ENCODE measurements at places on chromosomes 5 and 9.

- no peak for DNase-seq
These were observed 61.8 kb downstream of the ACTBL2 start for GRCh38 chr5:57420801-57421200.

DNA sequence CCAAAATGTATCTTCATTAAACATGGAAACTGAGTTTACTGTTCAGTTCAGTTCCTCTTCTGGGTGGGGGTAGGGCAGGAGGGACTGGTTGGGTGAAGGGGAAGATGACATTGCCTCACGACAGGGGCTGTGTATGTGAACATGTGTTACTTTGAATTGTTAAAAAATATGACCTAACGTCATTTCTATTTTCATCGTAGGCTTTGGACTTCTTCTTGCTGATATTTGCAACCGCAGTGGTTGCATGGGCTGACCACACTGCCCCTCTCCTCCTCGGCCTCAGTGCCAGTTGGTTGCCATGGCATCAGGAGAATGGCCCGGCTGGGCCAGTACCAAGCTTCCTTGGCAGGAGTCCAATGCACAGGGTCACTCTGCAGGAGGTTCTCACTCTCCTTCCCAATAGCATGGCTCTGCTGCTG is 41.5 kb downstream of the HACD4 start:
- DNase-seq, result no peak

DNA sequence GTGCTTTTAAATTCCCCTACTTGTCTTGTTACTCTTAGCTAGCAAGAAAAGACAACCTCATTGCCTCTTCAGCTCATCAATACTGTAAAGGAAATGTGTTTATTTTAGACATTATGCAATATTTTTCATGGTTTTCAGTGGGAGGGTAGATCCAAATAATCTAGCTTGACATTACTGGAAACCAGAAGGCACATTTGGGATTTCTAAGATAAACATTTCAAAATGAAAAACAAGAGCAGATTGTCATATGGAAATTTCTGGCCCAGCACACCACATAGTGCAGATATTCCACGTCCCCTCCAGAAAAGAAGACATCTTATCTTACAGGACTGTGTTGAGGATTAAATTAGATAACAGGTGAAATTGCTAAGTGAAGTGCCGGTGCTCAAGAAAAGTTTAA is 296.9 kb downstream of the MSX2 start:
- no peak for DNase-seq

- no peak for DNase-seq
These were observed 18.3 kb upstream of the FCHO2 start for GRCh38 chr5:72937517-72938061.

GRCh38 chr5:141084487-141084989 is 9.9 kb upstream of the PCDHB2 start:
- peak; percentile 59 for DNase-seq

GRCh38 chr9:8680157-8680556 is 880.6 kb upstream of the DMAC1 start:
- no peak for DNase-seq

DNA sequence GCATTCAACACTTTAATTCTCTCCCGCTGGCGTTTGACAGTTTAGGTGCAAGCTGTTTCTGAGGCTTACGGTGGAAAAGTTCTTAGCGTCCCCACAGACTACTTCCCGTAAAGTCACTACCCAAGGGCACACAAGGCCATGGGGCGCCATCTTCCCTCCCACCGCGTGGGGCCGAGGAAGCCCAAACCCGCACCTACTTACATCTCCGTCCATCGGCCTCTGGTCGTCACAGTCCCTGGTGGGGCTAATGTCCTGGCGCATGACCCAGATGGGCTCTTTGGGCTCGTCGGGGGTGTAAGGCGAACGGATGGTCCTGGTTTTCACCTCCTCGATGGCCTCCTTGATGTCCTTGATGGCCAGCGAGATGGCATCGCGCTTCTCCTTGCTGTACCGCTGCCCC is 156.4 kb downstream of the APBA1 start:
- no peak for DNase-seq

- no peak for DNase-seq
These were observed 184.4 kb upstream of the SLC12A2 start for GRCh38 chr5:127899214-127899610.

GRCh38 chr5:133947431-133947841 is 21.0 kb downstream of the C5orf15 start:
- DNase-seq, result no peak

DNA sequence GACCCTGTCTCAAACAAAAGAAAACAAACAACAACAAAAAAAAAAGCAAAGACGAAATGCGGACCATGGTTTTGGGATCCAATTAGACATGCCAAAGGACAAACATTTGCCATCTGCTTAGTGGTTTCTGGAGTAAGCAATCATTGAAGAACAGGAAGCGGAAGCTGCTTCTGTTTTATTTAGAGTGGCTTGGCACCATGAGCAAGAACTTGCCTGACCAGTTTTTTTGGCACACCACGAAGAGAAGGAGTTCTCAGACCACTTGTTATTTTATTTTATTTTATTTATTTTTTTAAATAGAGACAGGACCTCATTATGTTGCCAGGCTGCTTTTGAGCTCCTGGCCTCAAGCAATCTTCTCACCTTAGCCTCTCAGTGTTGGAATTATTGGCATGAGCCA is 17.0 kb downstream of the BTF3 start:
- DNase-seq, result no peak

DNA sequence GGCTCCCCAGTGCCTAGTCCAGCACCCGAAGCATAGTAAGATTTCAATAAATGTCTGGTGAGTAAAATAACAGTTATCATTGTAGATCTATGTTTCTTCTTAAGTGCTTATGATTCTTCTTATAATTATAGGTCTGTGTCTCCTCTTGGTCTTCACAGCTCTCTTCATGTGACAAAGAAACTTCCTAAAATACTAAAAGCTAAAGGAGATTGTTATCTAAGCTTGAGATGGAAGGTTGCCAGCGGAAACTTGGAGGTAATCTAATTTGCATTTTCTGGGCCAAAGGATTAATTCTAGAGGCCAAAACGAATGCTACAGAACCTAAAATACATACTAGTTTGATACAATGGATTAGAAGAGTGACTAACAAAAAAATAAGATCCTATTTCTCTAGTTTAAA is 13.6 kb upstream of the ARHGAP26 start:
- no peak for DNase-seq

DNA sequence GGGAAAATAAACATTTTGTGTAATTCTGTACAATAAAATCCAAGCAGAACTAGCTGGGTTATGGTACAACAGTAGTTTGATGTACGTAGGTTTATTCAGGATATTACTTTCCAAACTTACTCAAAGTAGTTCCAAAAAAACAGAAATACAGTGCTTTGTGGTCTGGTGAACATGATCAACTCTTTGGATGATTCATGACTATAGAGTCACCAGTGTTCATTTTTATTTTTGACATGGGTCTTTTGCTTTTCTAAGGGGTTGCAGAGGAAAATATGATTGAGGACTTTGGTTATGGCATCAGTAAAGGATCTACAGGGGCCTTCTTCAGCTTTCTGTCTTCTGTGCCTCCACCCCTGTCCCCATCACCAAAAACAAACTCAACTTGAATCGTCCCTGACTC is 127.2 kb downstream of the TLE4 start:
- DNase-seq, result no peak

- DNase-seq, result no peak
These were observed 76.9 kb downstream of the MED27 start for GRCh38 chr9:132002643-132003318.

- DNase-seq, result no peak
These were observed 6.5 kb downstream of the NTMT1 start for GRCh38 chr9:129632460-129632859.

DNA sequence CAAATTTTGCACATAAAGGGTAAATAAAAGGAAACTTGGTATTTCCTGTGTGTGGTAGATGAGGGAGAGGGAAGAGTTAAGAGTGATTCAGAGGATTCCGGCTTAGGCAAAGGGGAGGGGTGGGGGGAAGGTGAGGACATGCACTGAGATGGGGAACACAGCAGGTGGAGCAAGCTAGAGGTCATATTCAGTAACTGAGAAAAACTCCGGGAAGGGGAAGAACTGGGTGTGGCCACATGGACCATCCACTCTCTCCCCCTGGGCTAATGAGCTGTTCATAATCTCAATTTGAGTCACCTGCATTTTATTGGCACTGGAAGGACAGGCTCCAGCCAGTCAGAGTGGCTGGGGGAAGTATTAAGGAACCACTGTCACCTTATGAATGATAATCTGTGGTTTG is 45.1 kb upstream of the UGCG start:
- no peak for DNase-seq

- DNase-seq, result no peak
These were observed 98.4 kb upstream of the CPLX2 start for GRCh38 chr5:175772747-175773533.

DNA sequence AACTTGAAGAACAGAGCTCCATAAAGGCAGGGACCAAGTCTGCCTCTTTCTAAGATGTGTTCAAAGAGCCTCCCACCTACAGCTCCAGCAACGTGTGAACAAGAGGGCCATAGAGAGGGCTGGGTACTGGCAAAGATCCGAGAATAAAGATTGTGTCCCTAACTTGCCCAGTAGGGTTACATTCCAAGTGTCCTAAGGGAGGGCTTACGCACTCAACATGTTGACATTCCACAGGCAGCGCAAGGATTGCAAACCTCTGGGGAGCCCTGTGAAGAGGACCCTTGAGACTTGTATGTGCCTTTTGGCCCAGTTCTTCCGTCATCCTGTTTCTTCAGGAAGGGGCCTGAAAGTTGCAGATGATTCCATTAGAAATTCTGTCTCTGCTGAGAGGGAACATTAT is 48.2 kb upstream of the ENTREP1 start:
- no peak for DNase-seq

DNA sequence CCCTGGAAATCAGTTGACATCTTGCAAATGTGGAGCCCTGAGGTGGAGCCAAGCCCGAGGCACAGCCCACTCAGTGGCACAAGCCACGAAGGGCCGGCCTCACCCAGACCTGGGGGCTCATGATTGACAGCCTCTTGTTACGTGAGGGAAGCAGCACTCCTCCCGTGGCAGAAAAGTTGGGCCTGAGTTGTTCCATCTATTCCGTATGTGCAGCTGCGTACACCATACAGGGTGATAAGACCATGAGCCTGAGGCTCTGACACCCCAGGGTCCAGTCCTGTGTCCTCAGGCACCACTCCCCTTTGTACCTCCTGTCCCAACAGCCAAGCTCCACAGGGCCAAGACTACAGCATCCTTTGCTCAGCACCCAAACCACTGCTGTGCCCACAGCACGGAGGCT is 1.9 kb upstream of the ORM2 start:
- DNase-seq, result no peak

GRCh38 chr5:99940540-99940939 is 594.6 kb upstream of the FAM174A start:
- no peak for DNase-seq

DNA sequence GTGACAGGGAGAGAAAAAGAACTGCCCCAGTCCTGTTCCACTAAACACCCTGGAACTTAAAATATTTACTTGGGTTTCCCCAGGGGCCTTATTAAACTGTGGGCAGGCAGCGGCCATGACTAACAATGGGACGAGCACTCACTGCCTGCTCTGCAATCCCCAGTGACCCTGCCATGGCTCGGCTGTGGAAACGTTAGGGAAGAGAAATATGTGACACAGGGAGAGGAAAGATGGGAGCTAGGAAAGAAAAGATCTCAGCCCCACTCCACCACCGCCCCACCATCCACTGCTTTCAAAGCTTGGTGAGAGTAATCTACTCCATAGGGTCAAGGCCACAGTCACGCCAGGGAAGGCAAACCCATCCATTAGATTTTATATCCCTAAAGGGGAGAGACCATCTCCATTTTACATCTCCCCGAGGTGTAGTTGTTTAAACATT is 117.6 kb downstream of the EFNA5 start:
- DNase-seq, result no peak

- DNase-seq, result no peak
These were observed 45.9 kb downstream of the AGXT2 start for GRCh38 chr5:35001842-35002241.

GRCh38 chr5:103774721-103775120 is 212.1 kb upstream of the NUDT12 start:
- DNase-seq, result no peak

DNA sequence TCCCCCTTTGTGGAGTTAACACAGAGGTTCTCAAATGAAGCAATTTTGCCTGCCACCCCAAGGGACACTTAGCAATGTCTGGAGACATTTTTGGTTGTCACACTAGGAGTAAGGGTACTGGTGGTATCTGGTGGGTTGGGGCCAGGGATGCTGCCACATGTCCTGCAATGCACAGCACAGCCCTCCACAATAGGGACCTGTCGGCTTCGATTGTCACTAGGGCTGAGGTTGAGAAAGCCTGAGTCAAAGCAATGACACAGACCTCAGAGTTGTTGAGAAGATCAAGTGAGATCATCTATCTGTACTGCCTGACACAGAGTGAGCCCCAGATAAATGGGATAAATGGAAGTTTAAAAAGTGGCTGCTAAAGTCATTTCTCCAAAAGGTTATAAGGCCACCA is 249.2 kb upstream of the KLF4 start:
- no peak for DNase-seq

DNA sequence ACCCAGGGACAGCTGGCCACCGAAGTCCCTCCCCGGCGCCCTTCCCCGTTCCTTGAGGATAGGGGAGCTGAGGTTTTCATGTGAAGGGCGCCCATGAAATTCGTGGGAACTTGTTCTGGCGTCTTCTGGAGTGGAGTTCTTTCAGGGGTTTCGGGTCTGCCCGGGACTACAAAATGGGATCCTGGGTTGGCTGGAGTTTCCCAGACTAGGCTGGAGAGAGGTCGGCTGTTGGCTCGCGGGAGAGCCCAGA is 3.6 kb upstream of the RGMB start:
- peak; percentile 52 for DNase-seq

DNA sequence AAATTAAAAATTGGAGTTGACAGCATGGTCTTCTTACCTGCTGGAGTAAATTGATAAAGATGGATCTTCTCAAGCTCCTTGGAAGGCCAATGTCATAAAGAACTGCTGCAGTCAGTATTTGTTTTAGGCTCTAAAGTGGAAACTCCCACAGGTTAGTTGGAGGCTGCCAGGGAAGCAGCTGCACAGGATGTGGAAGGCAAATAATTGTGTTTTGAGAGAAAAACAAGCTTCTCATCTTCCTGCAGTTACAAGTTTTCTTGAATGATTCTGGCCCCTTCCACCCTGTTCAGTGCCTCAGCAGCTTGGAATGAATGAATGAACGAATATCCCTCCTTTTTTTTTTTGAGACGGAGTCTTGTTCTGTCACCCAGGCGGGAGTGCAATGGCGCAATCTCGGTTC is 13.9 kb downstream of the MROH2B start:
- DNase-seq, result peak; percentile 28

- no peak for DNase-seq
These were observed 325.2 kb downstream of the PSAT1 start for GRCh38 chr9:78622126-78622525.

All from SHP77 (cell line).